ENCODE measurements at places on chromosomes 16 and 17.

DNA sequence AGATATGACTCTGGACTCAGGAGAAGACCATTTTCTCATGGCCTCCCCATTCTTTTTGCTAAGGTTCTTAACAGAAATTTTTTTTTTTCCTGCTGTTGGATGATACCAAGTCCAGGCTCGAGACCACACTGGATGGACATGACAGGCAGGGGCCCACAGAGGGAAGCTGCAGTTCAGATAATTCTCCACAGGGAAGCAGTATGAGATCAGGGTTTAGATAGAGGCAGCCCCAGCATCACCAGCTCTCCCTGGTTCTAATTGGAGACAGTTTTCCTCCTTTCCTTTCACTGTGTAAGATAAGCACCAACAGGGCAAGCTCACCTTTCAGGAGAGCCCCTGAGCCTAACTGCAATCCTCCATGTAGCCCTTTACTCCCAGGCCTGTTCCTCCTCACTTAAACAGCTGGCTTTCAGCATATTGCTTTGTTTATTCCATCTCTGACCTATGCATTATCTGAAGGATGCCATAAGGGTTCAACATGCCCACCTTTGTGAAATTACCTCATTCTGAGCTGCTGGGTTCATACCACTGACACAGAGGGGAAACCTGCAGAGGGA lies 108.1 kb downstream of the SNX11 start:
- DNase-seq, result no peak

- no peak for DNase-seq
These were observed 1.5 kb downstream of the IRX5 start for GRCh38 chr16:54932021-54932660.

DNA sequence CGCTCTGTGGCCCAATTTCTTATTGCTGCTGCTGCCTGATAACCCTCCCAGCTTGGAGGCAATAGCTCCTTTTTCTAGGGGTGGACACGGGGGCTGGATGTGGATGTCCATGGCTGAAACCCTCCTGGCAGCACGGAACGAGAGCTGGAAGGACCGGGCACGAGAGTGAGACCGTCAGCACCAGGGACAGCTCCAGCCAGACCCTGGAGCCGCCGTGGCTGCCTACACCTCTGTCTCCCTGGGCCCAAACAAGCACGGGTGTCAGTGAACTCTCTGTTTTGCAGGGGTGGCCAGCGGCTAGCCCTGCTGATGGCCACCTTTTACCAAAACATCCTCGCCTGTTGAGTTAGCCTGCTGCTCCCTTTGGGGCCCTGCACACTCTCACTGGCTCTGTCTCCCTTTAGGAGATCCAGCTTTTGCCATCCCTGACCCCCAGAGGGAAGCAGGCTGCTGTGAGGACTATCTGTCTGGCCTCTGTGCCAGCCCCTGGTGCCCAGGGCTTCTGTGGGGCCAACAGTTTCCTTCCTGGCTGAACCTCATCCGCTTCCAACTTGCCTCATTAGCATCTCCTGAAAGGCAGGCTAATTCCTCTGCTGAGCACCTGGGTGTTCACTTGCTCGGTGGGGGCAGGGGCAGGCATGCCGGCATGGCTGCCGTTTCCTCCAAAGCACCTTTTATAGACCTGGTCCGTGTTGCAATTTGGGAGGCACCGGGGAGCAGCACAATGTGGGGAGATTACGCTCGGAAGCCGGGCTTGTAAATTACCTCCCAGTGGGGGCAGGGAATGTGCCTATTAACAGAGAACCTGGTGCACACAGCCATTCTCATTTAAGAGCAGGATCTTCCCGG lies 118.1 kb downstream of the ENGASE start:
- no peak for DNase-seq

GRCh38 chr17:5592382-5592781 lies 8.1 kb upstream of the NLRP1 start:
- DNase-seq, result no peak

- no peak for DNase-seq
These were observed 21.2 kb upstream of the ITGA3 start for GRCh38 chr17:50034498-50035364.

DNA sequence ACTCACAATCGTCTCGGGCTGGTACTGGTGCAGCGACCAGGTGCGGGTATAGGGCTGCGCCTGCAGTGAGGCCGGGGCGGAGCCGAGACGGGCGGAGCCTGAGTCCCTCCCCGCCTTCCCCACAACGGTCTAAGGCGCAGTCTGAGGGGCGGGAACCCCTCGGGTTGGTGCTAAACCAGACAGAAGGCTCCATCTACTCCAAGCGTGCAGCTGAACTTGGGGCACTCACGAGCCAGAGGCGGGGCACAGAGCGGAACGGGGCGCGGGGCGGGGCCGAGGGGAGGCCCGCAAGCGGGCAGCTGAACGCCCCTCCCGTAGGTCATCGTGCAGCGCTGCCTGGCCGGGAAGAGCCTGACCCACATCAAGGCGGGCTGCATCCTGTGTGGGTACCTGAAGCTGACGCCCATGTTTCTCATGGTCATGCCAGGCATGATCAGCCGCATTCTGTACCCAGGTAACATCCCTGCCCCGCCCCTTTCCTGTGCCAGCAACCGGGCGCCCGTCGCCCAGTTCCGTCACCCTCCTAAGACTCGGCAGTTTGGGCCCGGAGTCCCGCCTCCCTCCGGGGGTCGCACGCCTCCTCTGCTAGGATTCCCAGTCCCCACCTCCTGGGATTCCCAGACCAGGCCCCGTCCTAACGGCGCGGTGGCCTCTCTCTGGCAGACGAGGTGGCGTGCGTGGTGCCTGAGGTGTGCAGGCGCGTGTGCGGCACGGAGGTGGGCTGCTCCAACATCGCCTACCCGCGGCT lies 5.0 kb downstream of the SLC5A2 start:
- DNase-seq, result peak; percentile 70

DNA sequence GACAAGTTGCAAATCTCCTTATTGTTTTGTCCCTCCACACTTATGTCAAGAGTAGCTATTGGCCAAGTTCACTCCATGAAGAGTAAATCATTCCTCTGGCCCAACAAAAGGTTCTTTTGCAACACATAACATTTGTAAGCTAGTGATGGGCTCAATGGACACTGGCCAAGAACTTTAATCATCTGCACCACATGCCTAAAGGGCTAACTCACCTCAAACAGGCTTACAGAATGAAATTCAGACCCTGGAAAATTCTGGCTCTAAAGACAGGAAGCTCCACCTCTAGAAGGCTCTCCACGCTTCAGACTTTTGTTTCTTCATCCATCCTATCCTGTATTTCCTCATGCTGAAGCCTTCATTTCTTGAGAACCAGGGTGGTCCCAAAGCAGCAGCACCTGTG lies 10.9 kb upstream of the ANKFN1 start:
- DNase-seq, result no peak

- DNase-seq, result no peak
These were observed 1.8 kb downstream of the MGRN1 start for GRCh38 chr16:4626396-4626795.

- DNase-seq, result no peak
These were observed 697 bp upstream of the SHISA9 start for GRCh38 chr16:12900599-12901203.

DNA sequence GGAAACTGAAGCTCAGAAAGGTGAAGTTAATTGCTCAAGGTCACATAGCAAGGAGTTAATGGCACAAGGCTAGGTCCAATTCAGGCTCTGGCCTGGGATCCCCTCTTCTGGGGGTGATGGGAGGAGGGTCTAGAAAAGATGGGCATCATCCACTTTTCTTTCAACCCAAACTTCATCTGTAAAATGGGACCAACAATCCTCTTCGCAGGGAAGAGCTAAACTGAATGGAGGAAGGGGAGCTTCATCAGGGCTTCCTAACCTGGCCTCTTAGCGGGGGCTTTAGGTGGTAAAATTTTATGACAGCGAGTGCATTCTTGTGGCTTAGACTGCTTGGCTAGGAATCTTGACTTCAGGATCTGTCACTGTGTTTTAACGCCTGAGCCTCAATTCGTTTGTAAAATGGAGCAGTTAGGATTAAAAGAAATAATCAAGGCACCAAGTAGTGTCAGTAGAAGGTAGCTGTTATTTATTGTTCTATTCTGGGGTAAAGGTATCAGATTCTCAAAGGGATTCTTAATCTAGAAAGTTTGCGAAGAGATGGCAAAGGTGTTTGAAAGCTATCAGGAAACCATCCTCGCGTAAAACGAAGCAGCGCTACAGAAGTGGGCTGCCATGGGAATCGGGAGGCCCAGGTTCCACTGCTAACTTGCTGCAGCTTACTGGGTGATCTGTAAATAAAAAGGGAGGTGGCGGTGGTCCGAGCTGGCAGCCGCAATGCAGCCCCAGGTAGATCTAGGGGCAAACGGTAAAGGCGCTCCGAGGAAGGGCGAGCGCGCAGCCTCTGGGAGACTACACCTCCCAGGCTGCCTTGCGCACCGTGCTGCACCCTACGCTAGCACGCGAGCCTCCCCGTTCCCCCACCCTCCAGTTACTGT lies 1.5 kb upstream of the SRCAP start:
- no peak for DNase-seq

GRCh38 chr16:57606147-57606846 lies 22.1 kb upstream of the ADGRG1 start:
- no peak for DNase-seq

DNA sequence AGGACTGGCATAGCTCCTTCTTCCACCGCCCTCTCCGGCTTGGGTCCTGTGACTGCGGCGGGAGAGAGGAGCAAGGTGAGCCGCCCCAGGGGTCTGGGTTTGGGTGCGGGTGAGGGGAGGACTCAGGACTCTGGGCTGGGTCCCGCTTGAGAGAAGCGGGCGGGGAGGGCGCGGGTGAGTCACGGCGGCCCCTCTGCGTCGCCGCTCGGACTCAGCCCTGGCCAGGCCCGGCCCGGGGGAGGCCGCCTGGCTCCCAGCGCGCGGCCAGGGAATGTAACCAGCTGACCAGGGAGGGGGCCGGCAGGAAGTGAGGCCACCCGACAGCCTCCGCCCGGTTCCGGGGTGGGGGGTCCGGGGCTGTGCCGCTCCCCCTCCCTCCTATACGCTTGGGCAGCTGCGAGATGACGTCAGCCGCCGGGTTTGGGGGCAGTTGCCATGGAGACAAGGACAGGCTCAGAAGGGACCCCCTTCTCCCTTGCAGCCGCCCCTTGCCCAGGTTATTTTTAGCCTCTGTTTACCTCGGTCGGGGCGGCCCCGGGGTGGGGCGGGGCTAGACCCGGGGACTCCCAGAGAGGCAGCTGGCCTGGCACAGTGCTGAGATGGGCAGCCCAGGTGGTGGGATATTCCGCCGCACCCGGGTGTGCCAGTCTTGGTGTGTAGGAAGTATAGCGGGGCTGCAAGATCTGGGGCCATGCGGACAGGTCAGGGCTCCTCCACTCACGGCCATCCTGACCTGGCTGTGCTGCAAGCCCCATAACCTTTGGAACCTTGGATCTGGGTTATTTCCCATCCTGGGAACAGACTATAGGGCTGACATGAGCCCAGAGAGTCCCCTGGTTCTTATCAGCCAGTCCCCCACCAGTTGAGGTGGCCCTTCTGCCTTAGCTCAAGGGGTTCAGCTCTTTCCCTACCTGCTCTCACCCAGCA lies 1.6 kb downstream of the RIPOR1 start:
- DNase-seq, result no peak

DNA sequence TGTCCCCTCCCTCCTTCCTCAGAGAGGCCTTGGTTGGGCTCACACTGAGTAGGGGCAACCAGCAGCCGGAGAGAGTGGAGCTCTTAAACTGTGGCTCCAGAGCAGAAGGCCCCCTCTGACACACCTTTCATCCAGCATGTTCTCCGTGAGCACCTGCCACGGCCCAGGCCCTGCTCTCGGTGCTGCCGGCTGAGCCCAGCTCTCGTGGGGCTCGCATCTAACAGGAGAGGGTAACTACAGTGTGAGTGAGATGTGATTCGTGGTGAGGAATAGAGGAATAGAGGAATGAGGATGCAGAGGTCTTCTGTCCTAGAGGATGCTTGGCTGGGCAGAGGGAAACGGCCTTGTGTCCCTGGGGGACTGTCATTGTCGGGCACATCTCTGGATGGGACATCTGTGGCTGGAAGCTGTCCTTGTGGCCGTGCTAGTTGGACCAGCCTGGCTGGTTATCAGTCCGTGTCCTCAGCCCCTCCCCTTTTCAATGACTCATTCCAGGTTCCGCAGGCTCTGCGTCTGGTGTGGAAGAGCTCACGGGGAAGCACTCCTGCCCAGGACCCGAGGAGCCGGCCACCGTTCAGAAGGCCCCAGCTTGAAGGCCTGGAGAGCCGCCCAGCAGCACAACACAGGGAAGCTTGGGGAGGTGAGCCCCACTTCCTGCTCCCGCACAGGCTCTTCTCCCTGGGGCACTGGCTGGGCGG lies 11.9 kb upstream of the DNASE1 start:
- no peak for DNase-seq

DNA sequence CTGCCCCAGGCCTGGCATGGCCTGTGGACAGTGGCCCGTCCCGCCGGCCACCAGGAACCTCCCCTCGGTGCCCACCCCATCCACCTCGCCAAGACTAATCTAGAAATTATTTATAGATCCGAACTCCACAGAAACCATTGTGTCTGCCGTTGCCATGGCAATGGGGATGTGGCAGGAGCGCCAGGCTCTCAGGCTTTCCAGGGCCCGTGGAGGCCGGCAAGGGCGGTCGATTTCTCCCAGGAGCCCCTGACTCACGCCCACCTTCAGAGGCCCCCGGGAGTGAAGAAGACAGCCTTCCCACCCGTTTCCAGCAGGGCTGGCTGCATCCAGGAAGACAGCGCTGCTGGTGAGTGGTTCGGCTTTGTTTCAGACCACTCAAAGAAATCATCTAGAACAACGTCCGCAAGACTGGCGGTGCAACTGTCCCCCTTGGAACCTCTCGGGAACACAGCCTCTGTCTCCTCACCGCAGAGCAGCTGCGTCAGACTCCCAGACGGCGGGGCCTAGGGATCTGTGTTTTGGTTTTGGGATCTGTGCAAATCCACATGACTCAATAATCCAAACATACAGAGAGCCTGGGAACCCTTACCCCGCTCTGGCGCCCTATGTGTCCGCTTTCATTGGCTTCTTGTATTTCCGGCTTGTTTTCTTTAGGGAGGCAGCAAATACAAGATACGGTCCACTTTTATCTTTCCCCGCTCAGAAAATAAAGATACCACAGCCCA lies 48.5 kb upstream of the ZCCHC14 start:
- no peak for DNase-seq

- DNase-seq, result no peak
These were observed 29.7 kb downstream of the FANCA start for GRCh38 chr16:89786474-89787364.

DNA sequence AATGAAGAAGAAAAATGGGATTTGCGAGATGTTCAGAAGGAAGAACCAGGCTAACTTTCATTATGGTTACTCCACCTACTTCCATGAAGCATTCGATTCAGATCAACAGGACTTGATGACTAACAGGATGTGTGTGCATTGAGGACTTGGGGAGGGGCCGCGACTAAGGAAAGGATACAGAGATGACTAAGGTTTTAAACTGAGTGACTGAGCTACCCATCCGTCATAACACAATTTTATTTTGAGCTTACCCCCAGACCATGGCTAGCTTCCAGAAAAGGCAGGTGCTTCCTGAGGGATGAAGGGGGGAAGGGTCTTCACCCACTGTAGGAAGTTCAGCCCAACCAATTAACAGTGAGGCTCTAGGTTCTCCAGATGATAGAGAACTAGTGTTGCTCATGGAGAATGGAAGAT lies 2.5 kb upstream of the CDYL2 start:
- DNase-seq, result peak; percentile 22

GRCh38 chr17:39954876-39955275 lies 7.9 kb upstream of the GSDMA start:
- no peak for DNase-seq

- DNase-seq, result no peak
These were observed 90.1 kb upstream of the GSE1 start for GRCh38 chr16:85522842-85523601.

- DNase-seq, result no peak
These were observed 190.1 kb downstream of the C16orf78 start for GRCh38 chr16:49563666-49564065.
